Activated T-helper 9 cell treated with anti-CD3 and anti-CD28 coated beads, Interleukin-2, amount 50 U/mL, for 16 hours (primary cell): ENCODE measurements at places on chromosomes 7 and 10.
A peak's percentile ranks its signal among the peaks of the same experiment; 100 is the strongest.

DNA sequence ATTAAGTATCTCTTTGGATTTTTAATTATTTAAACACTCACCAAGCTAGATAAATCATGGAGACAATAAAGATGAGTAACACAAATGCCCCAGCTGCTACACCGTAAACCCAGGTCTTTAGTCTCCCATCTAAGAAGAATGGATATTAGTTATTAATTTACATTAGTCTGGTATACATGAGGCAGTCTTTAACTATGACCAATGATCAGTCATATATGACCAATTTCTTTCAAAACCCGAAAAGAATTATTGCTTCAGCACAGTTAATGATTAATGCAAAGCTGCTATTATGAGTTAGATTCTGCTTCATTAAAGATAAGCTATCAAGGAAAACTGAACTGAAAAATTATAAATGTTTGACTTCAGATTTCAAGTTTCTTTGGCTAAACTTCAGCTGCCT is 402.9 kb downstream of the PHF14 start:
- DNase-seq, result no peak

DNA sequence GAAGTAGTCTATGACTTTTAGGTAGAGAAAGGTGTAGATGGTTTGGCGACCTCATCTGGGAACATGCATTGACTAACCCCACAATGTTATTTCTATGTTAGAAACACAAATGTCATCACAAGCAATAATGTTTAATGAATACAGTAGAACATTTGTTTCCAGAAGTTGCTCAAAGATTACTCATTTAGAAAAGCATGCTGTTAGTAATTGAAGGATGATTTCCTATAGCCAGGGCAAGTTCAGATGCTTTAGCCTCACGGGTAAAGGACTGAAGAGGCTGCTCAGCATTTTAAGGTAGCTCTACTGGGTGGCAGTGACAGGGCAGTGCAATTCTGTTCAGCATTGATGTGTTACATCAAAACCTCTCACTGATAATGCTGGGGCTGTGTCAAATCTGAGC is 199.3 kb upstream of the FZD1 start:
- DNase-seq, result no peak

DNA sequence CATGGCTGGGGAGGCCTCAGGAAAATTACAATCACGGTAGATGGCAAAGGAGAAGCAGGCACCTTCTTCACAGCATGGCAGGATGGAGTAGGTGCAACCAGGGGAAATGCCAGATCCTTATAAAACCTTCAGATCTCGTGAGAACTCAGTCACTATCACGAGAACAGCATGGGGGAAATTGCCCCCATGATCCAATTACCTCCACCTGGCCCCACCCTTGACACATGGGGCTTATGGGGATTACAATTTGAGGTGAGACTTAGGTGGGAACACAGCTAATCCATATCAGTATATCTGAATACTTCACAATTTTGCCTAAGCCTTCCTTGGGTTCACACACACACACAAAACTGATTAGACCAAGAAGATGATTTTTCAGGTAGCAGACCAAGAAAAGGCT is 145.1 kb upstream of the COL1A2 start:
- no peak for DNase-seq

DNA sequence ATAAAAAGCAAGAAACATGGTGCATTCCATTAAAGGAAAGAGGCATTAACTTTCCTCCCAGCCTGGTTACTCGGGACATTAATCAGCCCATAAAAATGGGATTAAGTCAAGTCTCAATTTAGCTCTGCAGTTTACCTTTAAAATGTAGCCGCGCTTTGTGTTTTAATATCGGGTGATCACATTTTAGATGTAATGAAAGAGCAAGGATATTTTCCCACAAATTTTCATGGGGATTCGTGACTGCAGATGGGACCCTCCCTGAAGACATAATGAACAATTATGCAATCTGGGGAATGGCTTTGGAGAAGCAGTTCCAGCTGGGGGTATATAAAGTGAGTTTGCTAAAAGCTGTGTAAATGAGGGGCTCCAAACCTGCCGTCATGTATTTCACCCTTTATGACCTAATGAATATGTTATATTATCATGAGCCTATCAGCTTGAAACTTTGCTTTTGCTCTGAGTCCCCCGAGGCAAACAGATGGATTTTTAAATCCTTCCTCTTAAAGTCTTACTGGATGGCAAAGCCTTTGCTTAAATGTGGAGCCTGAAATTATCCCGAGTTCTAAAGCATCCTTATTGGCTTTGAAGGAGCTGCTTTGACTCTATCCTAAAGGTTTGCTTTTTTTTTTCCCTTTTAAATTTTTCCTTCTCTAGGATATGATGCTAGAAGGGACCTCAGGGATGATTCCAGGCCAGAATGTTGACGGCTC is 31.8 kb downstream of the BAMBI start:
- no peak for DNase-seq

- peak; percentile 27 for DNase-seq
Measured at GRCh38 chr10:5812283-5813090, 747 bp downstream of the GDI2 start.

DNA sequence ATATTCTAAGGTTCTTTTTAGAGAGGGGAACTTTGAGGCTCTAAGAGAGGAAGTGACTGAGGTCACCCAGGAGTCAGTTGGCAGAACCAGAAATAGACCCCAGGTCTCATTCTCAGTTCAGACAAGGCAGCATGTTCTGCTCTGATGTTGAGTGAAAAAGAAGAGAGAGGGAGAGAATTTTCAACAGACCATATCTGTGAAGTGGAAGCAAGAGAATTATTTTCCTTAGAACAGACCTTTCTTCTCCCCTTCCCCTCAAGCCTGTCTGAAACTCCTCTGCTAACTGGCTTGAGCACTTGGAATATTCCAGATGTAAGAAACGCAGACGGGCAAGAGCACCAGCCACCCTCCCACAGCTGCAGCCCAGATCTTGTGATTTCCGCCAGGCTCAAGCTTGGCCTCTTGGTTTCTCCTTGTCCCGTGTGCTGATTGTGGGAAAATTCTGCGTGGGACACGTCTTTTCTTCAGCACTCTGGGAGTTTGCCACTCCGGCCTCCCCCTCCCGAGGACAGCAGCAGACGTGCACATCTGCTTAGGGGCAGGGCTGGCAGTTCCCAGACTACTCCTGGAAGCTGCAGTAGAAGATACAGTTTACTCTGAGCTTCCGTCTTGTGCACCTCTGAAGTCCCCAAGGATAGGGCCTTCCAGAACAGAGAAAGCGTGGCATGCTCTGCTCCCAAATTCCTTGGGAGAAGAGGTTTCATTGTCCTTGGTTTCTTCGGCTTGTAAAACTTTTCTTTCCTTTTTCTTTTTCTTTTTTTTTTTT is 22.7 kb upstream of the IKZF1 start:
- no peak for DNase-seq
